Stimulated activated CD4-positive, alpha-beta T cell treated with anti-CD3 and anti-CD28 coated beads, Interleukin-12 subunit alpha, Interleukin-12 subunit beta, amount 100 ng/mL, for 48 hours (primary cell): ENCODE measurements at places on chromosomes 7 and 10.

DNA sequence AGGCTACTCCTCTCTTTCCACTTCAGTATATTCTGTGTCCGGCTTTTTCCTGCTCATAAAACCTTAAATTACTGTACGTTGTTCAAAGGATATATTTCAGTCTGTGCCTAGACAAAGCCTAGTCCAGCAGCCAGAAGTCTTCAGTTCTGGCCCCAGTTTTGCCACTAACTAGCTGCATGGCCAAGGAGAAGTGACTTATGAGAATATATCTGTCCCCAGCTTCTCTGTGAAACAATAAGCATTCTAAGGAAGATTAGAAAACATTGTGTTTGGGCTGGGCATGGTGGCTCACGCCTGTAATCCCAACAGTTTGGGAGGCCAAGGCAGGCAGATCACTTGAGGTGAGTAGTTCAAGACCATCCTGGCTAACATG, 105.0 kb upstream of the HDAC9 start:
- no peak for DNase-seq

DNA sequence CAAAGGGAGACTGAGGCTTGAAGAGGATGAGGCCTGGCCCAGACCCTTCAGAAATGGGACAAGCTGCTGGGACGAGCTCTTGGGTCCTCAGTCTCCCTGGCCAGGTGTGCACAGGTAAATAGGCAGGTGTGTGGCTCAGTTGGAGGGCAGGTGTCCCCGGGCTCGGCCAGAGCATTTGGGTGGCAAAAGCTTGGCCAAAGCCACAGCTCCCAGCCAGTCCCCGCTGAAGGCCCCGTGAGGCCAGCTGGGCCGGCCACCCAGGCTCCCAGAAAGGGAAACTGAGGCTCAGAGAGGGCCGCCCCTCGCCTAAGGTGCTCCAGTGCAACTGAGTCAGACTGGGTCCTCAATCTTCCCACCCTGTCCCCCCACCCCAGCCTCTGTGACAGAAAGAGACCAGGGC, 37.3 kb downstream of the MICALL2 start:
- no peak for DNase-seq

DNA sequence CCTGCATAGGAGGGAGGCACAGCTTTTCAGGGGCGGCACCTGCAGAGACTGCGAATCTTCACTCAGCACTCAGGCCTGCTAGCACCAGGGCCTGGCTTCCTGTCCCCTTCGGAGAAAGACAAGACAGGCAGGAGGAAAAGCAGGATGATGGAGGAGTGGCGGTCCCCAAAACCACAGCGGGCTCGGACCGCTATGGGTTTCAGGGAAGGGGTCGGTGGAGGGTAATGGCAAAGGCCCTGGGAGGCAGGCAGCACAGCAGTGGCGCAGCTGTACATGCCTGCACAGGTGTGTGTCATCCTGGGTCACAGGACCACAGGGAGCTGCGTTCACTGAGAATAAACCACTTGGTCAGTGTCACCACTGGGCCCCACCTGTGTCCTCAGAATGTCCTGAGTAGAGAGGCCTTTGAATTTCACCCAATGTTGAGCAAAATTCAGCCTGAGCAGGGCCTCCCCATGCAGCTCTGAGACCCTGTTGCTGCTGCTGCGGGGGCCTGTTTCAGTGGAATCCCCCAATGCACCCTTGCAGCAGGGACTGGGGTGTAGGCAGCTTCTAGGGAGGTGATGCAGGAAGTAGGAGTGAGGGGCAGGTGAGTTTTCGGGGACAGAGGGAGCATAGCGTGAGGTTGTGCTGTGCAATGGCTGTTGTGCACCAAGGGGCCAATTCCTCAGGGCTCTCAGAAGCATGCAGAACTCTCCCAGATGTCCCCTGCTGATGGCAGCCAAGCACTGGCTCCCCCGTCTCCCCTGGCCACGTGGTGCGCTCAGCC, 90.6 kb upstream of the PPP2R2D start:
- no peak for DNase-seq

DNA sequence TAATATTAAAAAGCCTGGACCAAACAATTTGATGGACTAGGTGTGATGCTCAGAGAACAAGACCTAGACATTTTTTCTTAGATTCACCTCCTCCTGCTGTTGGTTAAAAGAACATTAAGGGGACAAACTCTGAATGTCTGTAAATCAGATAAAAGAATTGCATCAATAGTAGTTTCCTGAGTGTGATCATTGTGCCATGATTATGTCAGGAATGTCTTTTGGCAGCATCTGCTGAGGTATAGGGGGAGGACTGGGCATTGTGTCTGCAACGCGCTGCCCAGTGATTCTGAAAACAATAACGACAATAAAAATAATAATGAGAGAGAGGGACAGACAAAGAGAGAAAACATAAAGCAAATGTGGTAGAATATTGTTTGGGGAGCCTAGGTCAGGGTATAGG, 6.9 kb downstream of the C7orf57 start:
- DNase-seq = no peak

- DNase-seq = no peak
These were observed 384.5 kb downstream of the PLXDC2 start for GRCh38 chr10:20200758-20201157.

DNA sequence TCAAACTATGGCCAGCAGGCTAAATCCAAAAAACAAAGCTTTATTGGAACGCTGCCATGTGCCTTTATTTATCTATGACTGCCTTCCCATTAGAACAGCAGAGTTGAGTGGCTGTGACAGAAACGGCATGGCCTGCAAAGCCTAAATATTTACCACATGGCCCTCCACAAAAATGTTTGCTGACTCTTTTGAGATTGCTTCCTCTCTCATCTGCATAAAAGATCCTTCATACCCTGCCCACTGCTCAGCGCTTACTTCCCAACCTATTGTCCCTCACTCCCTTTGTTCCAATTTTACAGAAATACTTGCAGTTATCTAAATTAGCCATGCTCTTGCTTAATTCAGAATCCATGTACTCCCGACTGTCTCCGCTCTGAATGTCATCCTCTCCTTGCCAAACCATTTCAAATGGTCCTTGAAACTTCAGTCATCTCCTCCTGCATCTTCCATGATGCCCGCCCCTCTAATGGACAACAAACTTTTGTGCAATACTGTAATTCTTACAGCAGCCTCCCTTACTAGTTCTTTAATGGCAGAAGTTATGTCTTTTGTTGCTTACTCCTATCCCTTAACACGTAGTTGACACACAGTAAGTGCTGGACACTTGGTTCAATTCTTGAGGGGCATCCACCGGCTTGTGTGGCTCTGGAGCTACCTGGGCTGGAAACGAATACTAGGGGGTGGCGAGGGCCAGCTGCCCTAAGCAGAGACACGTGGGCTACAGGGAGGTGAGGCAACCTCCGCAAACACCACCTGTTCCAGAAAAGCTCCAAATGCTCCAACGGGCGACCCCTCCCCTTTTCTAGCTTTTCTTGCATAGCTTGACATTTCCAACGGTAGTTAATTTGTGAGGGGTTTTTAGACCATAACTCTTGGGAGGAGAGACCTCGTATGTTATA, 832 bp downstream of the XRCC2 start:
- no peak for DNase-seq

GRCh38 chr10:30351502-30351901, 2.4 kb upstream of the MTPAP start:
- no peak for DNase-seq

DNA sequence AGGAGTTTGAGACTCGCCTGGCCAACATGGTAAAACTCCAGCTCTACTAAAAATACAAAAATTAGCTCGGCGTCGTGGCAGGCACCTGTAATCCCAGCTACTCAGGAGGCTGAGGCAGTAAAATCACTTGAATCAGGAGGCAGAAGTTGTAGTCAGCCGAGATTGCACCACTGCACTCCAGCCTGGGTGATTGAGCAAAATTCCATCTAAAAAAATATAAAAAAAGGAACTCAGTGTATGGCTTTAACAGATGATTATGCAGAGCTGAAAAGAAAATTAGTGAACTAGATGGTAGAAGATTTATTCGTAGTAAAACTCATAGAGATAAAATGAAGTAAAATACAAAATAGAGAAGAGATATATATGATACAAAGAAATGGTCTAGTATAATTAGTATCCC, 12.6 kb upstream of the CNOT4 start:
- no peak for DNase-seq

DNA sequence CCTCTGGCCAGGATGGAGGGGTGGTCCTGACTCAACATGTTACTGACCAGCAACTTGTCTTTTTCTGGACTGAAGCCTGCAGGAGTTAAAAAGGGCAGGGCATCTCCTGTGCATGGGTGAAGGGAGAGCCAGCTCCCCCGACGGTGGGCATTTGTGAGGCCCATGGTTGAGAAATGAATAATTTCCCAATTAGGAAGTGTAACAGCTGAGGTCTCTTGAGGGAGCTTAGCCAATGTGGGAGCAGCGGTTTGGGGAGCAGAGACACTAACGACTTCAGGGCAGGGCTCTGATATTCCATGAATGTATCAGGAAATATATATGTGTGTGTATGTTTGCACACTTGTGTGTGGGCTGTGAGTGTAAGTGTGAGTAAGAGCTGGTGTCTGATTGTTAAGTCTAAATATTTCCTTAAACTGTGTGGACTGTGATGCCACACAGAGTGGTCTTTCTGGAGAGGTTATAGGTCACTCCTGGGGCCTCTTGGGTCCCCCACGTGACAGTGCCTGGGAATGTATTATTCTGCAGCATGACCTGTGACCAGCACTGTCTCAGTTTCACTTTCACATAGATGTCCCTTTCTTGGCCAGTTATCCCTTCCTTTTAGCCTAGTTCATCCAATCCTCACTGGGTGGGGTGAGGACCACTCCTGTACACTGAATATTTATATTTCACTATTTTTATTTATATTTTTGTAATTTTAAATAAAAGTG, 6.0 kb downstream of the PLAU start:
- no peak for DNase-seq

GRCh38 chr7:25095516-25096345, 29.3 kb downstream of the CYCS start:
- DNase-seq = no peak

DNA sequence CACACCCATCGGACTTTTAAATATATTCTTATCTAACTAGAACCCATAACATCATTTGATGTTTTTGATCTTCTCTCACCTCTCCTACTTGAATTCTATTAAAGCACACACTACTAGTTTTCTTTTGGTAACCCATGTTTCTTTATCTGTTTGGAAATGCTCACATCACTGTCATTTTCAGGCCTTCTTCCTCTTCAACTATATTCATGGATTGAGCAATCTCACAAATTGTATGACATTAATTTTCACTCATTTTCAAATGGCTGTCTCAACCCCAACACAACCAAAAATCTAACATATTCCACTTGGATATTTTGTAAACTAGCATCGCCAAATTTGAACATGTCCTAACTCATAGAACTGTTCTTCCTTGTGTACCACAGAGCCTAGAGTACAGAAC, 488.0 kb upstream of the SEMA3A start:
- no peak for DNase-seq

DNA sequence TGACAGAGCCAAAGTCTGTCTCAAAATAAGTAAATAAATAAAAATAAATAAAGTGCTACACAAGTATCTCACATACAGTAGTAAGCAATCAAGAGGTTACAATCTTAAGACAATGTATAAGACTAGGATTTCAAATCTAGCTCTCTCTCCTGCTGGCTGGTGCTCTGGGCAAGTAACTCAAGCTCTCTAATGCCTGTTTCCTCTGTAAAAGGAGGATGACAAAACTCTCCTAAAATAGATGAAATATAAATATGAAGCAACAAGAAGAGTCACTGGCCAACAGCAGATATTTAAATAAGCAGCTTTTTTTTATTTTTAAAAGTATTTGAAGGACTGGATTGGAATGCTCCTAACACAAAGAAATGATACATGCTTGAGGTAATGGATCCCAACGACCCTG, 7.2 kb downstream of the SFMBT2 start:
- DNase-seq = no peak

- DNase-seq = no peak
These were observed 8.9 kb upstream of the GRK5 start for GRCh38 chr10:119198438-119198837.

GRCh38 chr10:28940158-28940888, 263.0 kb downstream of the BAMBI start:
- DNase-seq = no peak

GRCh38 chr7:147833557-147833956, 757.0 kb upstream of the C7orf33 start:
- DNase-seq = no peak
